Kidney glomerular epithelial cell (primary cell): ENCODE measurements at places on chromosomes 1 and 21.

GRCh38 chr1:198360208-198360729, 180.2 kb downstream of the ATP6V1G3 start:
- no peak for DNase-seq

- peak; percentile 21 for DNase-seq
Observed at GRCh38 chr1:168312718-168313604, 32.3 kb downstream of the TBX19 start.

DNA sequence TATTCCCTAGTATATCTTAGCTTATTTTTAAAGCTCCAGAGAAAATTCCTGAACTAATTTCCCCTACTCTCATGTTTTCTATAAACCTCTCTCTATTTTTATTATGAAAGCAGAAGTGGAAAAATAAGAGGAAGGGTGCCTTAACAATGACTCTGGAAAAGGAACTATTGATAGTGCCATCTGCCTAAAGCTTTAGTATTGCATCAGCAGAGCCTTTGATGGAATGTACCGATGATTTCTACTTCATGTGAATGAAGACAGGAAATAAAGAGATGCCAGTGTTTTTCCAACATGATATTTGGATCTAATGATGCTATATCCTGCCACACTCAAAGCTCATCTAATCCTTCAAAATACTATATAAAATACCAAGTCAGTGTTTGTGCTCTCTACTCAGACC, 35.1 kb downstream of the TNFSF18 start:
- DNase-seq = no peak

- DNase-seq = no peak
Observed at GRCh38 chr21:34690793-34691175, 22.0 kb downstream of the CLIC6 start.

DNA sequence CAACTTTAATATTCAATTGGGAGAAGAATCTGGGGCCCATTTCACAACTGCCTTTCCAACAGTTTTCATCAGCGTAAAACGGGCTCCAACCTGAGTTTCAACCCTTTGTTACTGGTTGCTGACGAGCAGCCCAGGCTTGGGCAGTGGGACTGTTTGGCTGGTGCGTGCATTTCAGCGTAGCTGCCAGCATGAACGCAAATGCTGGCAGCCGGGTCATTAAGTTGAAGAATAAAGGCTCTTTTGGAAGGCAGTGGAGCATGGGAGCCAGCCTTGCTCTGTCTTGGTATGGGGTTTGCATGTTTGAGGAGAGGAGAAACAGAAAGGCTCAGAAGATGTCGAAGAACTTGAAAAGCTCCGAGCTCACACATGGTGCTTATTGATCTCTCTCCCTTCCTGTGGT, 40.7 kb downstream of the WDR3 start:
- DNase-seq = no peak

DNA sequence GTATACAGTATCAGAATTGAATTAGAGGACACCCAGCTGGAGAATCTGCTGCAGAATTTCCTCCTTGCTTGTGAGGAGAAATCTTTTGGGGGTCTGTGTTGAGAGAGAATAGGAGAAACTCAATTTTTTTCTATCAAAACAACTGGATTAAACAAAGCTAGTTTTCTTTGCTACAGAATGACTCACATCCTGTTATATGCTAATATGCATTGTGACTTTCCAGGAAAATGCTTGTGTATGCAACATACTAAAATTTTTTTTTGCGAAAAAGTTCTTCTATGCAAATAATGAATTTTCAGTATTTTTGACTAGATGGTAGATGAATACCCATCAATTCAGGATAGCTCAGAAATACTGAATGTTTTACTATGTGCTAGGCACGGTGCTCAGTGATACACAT, 2.2 kb downstream of the VAMP4 start:
- no peak for DNase-seq

GRCh38 chr1:69523461-69523860, 44.3 kb upstream of the LRRC7 start:
- DNase-seq = no peak

DNA sequence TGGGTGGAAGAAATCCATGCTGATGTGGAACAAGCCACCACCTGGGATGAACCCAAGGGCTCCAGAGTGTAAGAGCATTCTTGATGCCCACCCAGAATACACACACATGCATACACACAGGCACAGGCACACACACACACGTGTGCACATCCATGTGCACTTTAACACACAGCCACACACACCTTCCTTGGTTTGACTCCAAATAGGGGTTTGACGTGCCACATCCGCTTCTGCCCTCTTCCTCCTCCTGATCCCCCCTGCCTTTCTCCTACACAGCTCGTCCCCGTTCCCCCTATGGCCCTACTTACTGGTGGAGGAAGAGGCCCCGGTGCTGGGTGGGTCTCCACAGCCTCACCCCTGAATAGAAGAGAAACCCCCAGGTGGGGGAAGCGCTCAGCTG, 16.0 kb downstream of the SPATA21 start:
- no peak for DNase-seq

- DNase-seq = no peak
Observed at GRCh38 chr1:87683196-87683956, 354.7 kb downstream of the LMO4 start.

DNA sequence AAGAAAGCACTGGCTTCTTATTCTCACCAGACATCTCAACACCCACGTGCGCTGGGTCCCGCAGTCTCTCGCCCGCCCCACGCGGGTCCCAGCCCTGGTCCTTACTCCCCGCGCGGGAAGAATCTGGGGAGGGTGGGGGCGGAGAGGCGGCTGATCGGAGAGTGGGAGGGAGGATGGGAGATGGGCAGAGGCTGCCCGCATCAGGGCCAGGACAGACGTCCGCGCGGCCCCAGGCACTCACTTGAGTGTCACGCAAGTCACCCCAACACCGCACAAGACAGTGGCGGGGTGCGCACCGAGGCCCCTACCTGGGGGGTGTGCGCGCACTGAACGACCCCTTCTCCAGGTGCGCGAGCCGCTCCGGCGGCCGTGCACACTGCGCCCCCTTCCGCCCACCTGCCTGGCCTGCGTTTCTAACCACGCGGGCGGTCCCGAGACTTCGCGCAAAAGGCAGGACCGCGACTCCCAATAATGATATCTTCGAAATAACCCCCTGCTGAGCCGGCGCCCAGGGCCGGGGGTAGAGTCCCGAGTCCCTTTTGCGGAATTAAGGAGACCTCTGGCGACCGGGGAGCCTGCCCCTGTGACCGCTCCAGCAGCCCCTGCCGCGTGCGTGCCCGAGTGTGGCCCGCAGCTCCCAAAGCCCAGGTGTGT, 6.0 kb upstream of the SIM2 start:
- no peak for DNase-seq
